ENCODE measurements at places on chromosomes 4 and X.

DNA sequence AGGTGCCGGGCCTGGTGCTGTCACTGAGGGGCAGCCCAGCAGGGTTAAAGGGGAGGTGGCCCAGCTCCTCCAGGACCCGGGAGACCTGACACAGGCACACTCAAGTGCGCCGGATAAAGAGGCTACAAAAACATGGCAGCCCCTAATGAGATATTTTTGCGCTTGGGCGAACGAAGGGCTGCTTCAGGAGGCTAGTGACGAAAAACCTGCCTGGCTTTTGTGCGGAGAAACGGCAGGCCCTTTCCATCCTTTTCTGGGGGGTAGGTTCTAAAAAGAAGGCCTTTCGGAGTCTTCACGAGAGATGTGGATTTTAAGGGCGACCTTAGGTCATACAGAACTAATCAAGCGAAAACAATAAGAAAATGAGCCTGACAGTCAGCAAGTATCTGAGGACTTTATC, 35.5 kb downstream of the HELT start:
- DNase-seq, result no peak

DNA sequence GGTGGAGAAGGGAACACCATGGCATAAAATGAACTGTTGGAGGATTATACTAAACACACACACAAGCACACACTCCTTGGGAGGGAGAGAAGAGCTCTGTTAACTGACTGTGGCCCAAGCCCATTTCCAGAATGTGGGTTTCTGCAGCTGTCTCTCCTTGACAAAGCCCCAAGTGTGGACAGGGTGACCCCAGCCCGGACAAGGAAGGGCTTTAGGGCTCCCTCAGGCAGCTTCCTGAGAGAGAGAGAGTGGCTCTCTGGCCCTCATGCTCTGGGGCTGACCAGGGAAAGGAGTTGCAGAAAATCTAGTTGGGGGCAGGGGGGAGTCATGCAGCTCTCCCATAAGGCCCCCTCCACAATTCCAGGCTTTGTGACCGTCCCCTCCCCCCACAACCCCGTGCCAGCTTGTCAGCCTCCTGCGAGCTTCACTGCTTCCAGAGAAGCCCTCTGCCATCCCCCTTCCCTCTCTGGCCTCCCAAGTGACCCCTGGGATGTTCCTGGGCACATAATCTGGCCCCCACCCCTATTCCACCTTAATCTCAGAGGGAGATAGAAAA, 590 bp downstream of the ARHGEF9 start:
- DNase-seq, result no peak

- DNase-seq, result no peak
These were observed 24.3 kb downstream of the HS3ST1 start for GRCh38 chr4:11404431-11404830.

- DNase-seq, result no peak
These were observed 36.7 kb upstream of the NPNT start for GRCh38 chr4:105858466-105859040.

DNA sequence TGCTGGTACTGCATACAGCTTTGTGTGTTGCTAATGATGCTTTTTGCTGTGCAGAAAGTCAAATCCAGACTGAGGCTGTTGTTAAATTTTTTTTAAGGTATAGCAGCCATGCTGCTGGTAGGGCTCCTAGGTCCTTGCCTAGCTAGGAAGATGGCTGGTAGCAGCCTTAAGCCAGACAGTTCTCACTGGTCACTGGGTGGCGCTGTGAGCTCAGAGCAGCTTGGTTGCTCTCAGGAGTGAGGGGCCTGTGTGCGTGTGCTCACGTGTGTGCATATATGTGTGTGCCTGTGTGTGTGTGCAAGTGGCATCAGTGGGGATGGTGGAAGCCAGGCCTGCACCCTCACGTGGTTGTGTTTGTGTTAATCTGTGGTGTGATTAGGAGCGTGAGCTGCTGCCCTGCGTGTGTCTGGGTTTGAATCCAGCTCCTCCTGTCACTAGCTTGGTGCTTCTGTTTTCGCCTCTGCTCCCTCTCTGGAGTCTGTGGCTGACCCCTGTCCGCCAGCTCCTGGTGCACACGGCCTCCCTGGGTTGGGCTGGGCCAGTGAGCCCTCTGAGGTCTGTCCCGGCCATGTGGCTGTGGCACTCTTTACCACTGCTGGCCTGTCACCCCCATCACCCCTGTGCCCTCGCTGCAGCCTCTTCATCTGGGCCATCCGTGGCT, 46.1 kb downstream of the SORCS2 start:
- DNase-seq, result no peak
